ENCODE measurements at places on chromosomes 4 and X.

DNA sequence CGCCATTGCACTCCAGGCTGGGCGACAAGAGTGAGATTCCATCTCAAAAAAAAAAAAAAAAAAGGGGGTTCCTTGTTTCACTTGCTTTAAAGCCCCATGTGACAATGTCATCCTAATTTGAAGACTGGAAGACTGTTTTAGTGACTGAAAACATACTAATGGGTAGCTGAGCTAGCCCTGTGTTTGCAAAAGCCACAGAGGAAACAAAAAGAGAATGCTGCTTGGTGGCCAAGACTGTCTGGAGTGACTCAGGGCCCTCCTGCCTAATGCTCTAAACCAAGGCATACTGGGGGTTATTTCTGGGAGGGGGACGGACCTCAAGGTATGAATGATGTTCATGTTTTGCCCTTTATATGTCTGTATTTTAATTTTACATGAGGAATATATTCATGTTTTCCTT, 16.0 kb downstream of the HPSE start:
- no peak for DNase-seq

GRCh38 chrX:107348051-107348450, 101.4 kb upstream of the FRMPD3 start:
- no peak for DNase-seq

DNA sequence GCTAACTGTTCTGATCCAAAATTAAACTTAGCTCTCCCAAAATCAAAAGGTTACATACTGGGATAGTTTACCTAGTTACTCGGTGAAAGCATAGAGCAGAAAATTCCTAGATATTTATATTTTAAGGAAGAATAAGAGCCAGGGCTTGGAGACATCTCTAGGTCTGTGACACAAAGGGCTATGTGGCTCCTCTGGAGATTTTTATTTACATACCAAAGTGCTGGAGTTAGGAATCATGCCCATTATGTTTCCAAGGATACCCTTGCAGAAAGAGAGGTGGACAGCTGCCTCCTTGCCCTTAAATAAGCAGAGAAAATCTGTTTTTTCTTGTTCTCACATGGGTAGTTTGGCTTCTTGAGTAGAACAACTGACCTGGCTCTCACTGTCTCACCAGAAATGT, 9.0 kb downstream of the COX7B2 start:
- DNase-seq: no peak

DNA sequence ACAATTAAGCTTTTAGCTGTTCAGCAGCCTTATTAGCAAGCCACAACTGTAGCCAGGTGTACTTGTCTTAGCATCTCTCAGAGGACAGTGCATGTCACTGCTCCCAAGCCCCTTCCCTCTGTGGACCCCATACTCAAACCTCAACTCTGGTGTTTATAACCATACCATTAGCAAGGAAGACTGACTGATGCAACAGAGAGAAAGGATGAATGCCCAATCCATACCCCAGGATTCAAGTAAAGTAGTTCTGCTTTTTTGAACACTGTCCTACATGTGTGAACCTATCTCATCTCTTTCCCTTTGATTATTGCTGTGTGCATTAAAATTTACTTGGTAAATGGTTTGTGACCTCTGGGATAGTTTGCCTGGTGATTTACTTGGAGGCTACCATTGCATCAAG, 22.8 kb upstream of the CYBB start:
- DNase-seq: no peak

DNA sequence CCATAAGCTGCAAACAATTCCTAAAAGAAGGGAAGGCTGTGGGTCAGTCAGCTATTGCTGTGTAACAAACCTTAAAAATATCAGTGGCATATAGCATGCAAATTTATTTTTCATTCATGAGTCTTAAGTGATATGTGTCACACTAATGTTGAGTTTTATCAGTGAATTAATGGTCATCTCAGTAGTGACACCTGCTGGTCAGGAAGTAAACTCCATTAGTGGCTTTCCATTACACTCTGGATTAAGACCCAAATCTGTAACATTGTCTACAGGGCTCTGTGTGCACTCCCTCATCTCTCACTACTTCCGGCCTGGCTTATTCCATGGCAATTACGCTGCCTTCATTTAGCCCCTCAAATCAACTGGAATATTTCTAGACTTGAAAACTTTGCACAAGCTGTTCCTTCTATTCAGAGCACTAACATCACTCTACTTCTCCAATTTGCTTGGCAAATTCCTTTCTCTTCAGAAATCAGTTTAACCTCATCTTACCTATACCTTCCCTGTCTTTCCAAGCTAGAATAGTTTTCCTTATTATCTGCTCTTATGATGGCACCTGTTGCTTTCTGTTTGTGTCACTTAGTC, 217.3 kb upstream of the TAPT1 start:
- DNase-seq: no peak

- DNase-seq: peak; percentile 62
Measured at GRCh38 chr4:119041951-119042560, 93.6 kb upstream of the MYOZ2 start.

GRCh38 chr4:177127658-177128057, 182.0 kb upstream of the NEIL3 start:
- DNase-seq: no peak

GRCh38 chr4:16883806-16884205, 14.6 kb downstream of the LDB2 start:
- no peak for DNase-seq

DNA sequence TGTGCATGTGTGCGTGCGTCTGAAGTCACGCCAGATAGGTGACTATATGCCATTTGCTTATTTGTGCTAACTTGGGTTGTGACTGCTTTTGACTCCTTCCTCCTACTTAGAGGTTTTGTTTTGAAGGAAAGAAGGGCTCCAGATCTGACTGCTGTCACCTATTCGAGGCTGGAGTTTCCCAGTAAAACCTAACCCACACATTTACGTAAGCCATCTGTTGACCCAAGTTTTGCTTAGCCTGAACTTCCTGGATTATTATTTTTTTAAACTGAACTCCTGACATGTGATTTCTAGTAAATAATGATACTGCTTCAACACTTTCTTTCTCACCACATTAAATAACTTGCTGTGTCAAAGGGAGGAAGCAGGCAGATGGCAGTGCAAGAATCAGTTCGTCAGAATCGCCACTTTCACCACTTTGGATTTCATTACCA, 41.5 kb downstream of the DTHD1 start:
- DNase-seq: no peak

DNA sequence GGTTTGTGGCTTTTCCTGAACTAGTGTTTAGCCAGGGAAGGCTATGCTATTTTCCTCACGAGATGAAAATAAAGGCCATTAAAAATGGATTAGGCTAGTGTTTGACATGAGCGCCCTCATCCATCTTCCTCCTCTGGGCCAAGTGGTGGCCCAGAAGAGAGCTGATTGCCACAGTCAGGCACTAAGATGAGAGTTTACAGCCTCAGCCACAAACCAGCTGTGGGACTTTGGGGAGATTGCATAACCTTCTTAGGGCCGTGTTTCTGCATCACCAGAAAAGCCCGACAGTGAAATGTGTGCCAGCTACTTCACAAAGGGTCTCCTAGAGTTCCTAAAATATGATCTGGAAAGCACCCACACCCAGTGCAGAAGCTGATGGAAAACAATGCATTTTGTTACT, 42.3 kb upstream of the LNX1 start:
- no peak for DNase-seq

DNA sequence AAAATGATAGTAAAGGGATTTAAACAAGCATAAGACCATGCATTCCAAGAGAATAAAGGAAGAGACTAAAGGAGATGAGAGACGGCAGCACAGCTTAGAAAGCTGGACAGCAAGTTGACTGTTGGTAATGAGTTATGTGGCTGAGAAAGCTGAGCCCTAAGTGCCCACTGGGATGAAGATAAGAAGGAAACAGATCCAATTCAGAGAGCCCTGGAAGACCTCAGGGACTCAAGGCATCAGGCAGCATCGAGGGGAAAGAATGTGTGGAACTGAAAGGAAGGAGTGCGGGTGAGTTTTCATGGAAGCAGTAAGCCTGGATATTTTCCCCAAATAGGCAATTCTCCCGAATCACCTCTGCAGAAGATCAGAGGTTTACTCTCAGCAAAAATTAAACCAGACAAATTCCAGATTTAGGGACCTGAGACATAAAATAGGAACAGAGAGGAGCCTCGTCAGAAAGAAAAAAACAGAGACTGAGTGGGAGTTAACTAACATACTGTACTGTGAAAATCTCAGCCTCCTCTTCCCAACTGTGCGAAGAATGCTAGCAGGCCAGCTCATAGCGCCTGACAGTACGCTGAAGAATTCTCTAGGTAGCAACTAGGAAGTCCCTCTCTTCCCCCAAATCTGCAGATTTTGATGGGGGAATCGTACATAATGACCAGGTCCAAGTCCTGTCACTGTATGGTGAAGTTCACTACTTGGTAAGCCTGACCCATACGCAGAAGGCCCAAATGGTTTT, 187.7 kb upstream of the TAPT1 start:
- no peak for DNase-seq

DNA sequence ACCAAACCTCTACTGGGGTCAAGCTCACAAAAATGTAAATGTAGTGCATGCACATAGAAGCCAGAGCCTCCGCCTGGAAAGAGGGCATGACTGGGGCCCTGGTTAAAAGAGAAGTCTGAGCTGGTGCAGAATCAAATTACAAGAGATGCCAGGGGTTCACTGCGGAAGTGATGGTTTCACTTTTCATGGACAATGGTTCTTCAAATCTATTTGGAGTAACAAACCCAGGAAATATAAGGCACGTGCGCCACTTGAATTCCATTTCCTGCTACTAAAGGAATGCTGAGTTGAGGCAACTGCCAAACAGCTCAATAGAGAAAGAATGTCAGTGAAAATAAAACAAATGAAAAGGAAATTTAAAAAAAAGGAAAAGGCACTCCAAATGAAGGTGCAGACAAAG, 79.8 kb downstream of the FUNDC1 start:
- DNase-seq: no peak

DNA sequence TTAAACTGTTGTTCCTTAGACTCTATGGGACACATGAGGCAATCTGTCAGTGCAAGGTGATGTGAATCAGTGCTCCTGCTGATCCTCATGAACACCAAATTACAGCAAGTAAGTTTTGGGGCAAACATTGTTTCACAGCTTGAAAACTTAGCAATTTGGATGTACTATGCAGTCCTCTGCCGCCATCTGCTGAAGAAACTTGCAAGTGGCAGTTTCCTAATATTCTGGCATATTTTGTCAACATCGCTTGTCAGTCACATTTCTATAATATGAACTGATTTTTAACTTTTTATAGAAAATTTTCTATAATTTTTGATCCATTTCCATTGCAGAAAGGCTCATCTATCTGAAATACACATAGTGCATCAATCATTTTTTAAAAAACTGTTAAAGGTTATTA, 56.3 kb downstream of the ZAR1 start:
- no peak for DNase-seq

GRCh38 chr4:81914623-81915022, 442.9 kb upstream of the RASGEF1B start:
- DNase-seq: no peak

DNA sequence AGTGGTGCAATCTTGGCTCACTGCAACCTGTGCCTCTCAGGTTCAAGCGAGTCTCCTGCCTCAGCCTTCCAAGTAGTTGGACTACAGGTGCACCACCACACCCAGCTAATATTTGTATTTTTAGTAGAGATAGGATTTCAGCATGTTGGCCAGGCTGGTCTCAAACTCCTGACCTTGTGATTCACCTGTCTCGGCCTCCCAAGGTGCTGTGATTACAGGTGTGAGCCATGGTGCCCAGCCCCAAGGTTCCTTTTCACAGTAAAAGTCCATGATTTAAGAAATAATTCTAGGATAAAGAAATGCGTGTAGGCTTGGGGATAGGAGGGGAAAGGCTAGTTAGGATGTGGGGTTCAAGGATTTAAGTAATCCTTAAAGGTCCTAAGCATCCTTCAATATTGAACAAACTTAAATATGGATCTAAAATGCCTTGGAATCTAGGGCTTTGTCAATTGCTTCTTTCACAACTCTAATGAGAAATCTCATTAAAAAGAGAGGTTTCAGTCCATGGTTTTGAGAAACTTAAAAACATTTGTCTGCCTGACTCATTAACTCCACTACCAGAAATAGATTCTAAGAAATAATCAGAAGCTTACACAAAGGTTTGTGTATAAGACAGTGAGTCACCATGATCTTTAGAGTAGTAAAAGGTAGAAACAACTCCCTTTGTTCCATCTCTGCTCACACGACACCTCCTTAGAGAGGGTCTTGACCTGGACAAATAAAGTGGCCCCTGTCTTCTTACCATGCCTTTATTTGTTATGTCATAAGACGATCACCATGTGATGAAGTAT, 203.2 kb downstream of the PTTG2 start:
- DNase-seq: no peak

DNA sequence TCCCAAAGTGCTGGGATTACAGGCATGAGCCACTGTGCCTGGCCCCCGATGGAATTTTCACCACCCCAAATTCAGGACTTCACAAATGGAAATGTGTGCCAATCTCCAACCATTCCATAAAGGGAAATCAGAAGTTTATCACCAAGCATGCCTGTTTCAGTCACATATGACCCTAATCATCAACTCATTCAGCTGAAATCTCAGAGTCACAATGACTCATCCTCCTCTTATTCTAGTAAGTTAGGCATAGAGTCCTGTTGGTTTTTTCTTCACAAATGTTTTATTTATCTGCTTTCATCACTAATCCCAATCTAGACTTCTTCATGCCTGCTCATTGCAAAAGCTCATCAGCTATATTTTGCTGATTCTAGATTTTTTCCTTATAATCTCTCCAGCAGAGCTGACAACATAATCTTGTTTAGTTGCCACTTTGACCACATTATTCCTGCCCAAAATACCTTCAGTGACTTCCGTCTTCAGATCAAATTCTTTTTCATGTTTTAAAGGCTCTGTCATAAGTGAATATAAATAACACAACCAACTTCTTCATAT, 83.3 kb downstream of the SLC7A11 start:
- DNase-seq: no peak

- DNase-seq: no peak
Measured at GRCh38 chr4:22635692-22636091, 57.0 kb upstream of the GBA3 start.

DNA sequence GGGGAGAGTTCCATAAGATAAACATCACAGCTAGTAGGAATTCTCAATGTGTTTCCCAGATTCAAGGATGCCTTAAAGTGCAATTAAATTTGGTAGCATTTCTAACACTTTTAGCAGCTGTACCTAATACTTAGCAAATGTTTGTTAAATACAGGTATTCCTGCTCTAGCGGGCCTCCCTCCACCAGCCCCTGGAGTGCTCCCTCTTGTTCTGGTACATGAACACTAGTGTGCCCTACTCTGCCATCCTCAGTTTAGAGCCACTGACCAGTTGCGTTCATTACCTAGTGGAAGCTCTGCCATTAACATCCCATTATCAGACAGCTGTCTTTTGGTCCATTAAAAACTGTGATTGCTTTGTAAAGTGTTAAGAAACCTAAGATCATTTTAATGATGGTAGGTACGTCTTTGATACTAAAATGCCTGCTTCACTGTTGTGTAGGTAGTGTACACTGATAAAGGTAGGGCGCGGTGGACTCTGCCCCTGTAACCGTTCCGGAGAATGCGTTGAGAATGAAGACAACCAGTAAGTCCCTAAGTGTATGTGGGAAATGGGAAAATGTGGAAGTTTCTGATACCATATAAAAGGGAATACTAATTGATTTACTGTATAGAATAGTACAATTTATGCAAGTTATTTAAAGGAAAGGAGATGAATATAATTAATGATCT, 21.7 kb downstream of the KIAA0232 start:
- DNase-seq: no peak
